Activated CD4-positive, CD25-positive, alpha-beta regulatory T cell treated with anti-CD3 and anti-CD28 coated beads, Interleukin-2, amount 50 U/mL, for 24 hours (primary cell): ENCODE measurements at places on chromosomes 4 and X.

DNA sequence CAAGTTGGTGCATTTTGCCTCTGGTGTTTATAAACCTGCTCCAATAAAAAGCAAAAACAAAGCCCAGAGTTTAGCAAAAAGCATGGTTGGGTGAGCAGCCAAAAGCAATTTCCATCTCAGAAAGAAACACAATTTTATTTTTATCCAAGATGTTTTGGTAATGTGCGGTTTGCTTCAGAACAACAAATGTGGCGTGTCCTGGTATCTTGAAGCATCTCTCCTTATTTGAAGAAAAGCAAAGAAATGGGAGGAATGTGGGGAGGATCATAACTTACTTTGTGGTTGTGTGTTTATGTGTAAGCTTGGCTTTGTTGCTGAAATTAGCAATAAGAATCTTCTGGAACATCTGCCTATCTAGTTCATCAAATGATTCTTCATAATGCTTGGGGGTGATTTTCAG, 88.3 kb upstream of the DDX3X start:
- ATAC-seq = no peak

GRCh38 chr4:54315561-54316538, 86.8 kb downstream of the PDGFRA start:
- peak; percentile 20 for ATAC-seq

GRCh38 chrX:20315140-20315539, 48.4 kb upstream of the RPS6KA3 start:
- no peak for ATAC-seq

GRCh38 chr4:121707344-121707743, 10.6 kb upstream of the ANXA5 start:
- no peak for ATAC-seq

DNA sequence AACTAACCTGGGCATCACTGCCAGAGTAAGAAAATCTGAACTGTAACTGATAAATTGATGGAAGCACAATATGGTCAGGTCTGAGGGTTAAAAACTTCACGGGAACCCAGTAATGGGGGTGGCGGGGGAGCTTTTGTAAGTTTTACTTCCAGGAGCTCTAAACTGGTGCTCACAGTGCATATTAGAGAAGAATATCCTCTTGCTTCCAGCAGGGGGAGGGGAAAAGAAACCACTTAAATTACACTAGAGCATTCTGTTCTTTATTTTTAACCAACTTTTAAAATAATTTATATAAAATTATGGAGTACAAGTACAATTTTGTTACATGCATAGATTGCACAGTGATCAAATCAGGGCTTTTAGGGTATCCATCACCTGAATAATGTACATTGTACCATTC, 33.7 kb downstream of the WDR17 start:
- no peak for ATAC-seq

GRCh38 chr4:5338531-5338930, 287.3 kb downstream of the STK32B start:
- no peak for ATAC-seq

- no peak for ATAC-seq
These were observed 544.9 kb upstream of the CPXCR1 start for GRCh38 chrX:88202149-88202548.

DNA sequence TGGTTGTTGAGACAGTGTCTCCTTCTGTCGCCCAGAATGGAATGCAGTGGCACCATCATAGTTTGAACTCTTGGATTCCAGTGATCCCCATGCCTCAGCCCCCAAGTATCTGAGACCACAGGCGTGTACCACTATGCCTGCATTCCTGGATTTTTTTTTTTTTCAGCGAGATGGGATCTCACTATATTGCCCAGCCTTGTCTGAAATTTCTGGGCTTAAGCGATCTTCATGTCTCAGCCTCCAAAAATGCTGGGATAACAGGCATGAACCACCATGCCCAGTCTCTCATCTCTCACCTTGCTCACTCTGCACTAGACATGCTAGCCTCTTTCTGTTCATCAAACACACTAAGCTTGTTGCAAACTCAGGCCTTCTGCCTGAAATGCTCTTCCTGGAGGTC, 104.1 kb downstream of the UBE2K start:
- no peak for ATAC-seq

- no peak for ATAC-seq
These were observed 11.9 kb upstream of the NDUFC1 start for GRCh38 chr4:139314047-139314800.

GRCh38 chr4:89434364-89434988, 126.9 kb upstream of the GPRIN3 start:
- ATAC-seq = peak; percentile 66

- ATAC-seq = no peak
These were observed 43.2 kb upstream of the PDGFRA start for GRCh38 chr4:54185866-54186265.

GRCh38 chr4:84968925-84969324, 2.4 kb upstream of the WDFY3 start:
- no peak for ATAC-seq

- ATAC-seq = no peak
These were observed 234.7 kb downstream of the OR13H1 start for GRCh38 chrX:131778269-131779218.

- no peak for ATAC-seq
These were observed 39.1 kb upstream of the LONRF3 start for GRCh38 chrX:118935352-118935751.

DNA sequence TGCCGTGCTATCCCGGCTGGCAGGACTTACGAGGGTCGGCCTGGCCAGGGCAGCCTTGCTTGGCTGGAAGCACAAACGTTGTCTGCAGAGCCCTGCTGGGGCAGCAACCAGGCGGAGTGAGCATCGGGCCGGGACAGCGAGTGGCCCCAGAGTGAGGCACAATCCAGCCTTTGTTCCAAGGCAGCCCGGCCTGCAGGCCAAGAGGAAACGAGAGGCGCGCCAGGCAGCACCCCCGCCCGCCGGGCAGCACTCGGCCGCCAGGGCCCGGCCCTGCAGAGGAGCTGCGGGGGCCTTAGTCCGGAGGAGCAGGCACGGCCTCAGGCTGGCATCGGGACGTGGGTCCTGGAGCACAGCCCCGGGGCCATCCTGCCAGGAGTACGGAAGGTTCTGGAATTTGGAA, 24.1 kb downstream of the FGFRL1 start:
- no peak for ATAC-seq

GRCh38 chr4:8192748-8193738, 6.0 kb upstream of the SH3TC1 start:
- peak; percentile 61 for ATAC-seq
